ENCODE measurements at places on chromosomes 5 and 9.

DNA sequence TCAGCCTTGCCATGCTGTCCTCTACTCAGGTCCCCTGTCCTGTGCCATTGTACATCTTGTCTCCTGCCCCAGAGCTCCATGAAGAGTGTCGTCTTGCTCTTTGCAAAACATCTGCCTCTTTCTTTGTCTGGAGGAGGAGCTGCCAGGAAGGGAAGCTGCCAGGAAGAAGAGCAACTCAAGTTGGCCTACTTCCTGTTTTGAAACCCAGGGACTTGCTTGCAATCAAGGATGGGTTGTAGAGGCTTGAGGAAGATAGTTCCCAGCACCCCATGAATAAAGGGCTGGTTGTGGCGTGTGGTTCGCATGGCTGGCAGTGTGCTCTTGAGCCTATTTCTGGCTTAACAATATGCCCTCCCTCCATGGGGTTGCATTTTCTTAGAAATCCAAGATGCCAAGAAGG is 53.0 kb upstream of the CPEB4 start:
- no peak for DNase-seq

DNA sequence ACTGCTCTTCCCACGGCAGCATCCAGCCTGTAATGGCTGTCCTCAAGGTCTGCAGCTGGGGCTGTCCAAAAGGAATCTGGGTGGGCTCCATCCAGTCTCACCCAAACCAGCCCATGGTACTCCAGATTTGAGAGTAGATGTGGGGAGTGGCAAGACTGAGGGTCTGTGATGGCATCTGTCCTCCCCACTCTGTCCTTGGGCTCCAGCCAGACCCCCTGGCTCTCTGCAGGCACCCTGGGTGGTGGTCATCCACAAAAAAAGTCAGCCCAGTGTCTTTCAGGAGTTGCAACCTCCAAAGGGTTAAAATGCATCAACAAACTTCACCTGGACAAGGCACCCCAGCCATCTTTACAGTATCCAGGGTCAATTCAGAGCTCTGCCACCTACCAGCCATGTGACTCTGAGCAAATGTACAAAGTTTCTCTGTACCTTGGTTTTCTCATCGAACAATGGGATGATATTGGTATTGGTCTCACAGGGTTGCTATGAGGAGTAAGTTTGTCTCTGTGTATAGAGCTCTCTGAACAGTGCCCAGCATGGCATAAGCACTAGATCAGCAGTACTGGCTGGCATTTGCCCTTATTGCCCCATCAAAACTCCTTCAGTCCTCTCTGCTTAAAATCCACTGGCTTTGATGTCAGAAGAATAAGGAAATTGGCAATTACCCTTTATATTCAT is 7.3 kb upstream of the S1PR3 start:
- no peak for DNase-seq

GRCh38 chr5:40384782-40385390 is 294.8 kb upstream of the PTGER4 start:
- DNase-seq: no peak

DNA sequence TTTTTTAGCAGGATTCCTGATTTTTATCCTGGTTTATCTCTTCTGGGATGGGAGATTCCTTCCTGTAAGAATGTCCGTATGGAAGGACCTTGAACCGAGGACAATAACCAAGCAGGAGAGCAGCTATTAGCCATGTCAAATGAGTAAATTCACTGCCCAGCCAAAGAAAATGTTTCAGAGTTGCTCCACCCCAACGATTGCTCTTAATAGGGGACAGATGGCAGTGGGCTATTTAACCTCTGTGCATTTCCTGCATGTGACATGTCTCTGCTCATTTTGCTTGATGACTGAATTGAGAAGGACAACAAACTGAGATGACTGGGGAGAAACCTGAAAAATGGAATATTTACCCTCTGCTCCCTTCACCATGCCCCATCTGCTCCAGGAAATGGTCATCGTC is 479.9 kb upstream of the ZNF462 start:
- DNase-seq: no peak

- DNase-seq: no peak
Observed at GRCh38 chr5:118578093-118578492, 410.3 kb downstream of the DTWD2 start.
